ENCODE measurements at places on chromosomes 11 and 22.

DNA sequence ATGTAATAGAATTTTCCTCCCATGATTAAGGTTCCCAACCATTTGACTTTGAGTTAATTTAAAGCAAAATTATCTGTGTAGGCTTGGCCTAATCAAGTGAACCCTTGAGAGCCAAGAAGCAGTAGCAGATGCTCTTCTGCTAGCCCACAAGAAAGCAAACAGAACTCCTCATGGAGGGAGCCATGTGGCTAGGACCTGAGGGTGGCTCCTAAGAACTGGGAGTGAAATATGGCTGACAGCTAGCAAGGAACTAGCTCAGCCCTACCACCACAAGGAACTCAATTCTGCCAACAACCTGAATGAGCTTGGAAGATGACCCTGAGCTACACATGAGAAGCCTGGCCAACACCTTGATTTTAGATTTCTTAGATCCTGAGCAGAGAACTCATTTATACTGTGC, 167.7 kb downstream of the WNT11 start:
- no peak for DNase-seq

DNA sequence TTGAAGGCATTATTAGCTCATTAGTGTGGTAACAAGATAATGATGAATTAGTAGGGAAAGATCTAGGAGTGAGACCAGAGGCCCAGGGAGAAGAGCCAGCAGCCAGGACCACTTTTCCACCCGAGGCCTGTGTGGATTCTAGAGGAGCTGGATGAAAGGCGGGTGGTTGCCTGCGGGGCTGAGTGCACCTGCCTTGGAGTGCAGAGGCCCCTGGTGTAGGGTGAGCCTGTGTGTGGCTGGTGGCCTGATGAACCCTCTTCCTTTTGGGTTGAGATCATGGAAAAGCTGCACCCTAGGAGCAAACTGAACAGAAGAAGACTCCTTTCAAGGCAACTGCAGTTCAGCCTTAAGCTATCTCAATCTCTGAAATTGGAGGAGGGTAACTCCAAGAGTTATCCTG, 5.9 kb upstream of the TP53AIP1 start:
- DNase-seq = no peak

DNA sequence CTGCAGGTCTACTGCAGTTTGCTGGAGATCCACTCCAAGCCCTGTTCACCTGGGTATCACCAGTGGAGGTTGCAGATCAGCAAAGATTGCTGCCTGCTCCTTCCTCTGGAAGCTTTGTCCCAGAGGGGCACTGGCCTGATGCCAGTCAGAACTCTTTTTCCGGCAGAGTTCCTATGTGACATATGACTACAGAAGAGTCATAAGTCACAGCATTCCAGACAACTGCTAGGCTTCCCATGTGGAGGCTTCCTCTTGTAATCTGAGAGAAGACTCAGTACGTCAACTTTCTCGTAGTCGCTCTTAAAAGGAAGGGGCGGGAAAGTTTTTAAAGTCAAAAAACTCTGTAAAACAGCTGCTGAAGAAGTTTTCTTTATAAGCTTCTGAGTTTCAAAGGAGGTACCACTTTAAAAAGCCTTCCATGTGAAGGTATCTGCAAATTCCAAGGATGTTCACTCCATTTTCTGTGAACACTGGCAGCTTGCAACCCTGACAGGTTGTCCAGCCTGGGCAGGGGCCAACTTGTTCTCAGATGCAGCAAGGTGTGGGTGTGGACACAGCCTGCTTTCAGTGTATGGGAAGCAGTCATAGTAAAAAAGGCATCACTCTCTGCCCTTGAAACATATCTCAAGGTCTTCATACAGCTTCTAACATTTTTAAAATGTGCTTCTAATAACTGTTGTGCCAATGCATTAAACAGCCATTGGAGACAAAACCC, 97.8 kb downstream of the ME3 start:
- DNase-seq = no peak

DNA sequence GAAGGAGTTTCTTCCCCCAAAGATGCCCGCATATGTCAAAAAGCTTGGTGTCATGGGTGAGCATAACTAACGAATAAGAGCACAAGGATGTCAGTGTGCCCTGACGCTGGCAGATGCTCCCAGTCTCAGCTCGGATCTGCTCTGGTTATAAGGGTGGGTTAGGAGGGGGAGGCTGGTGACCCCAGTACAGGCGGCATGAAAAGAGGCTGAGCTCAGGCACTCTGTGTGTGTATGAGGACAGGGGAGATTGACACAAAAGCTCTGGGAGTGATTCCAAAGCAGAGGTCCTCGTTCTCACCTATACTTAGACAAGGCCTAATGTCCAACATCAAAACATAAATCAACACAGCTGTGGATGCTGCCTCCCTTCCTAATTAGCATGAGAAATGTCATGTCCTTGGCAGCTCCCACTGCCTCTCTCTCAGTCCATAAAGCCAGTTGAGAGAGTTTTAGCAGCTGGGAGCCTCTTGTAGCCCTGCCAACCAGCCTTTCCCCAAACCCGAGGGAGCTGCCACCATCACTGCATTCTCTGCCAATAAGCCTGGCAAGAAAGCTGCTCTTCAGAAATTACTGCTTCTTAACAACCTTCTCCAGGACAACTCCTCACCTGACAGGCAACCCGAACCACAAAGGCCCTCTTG, 59.8 kb downstream of the SC5D start:
- DNase-seq = no peak

DNA sequence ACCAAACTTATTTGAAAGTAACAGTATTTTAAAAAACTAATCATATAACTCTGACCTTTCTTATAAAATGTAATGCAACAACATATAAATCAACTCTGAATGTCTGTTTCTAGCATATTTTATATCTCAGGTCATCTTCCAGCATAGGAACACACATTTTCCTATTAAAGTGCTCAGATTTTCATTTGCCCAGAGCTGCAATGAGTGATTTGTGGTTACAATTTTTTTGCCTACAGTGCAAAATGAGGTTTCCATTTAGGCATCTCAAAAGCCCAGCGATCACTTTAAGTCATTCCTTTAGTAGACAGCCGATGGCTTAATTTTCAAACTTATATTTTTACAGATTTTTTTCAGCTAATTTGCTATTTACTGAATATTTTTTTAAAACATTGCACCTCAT, 1.0 kb downstream of the LYVE1 start:
- DNase-seq = no peak

- DNase-seq = no peak
Measured at GRCh38 chr11:62445314-62445740, 26.5 kb downstream of the SCGB1A1 start.

DNA sequence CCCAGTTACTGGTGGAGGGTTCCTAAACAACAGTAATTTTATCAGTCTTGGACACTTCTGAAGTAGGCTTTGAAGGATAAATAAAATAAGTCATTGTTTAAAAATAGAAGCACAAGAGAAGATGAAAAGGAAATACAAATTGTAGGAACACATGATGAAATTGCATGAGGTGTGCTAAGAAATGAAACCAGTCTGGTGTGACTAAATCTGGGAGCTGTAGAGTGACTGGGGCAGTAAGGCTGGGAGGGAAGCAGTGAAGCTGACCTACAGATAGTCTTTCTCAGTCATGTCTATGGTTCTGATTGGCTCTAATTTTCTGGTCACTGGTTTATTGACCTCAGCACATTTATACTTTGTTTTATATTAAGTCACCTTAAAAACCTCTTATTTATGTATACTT, 139.1 kb downstream of the SLC17A6 start:
- no peak for DNase-seq

- no peak for DNase-seq
Measured at GRCh38 chr22:40153192-40153591, 24.5 kb upstream of the TNRC6B start.

DNA sequence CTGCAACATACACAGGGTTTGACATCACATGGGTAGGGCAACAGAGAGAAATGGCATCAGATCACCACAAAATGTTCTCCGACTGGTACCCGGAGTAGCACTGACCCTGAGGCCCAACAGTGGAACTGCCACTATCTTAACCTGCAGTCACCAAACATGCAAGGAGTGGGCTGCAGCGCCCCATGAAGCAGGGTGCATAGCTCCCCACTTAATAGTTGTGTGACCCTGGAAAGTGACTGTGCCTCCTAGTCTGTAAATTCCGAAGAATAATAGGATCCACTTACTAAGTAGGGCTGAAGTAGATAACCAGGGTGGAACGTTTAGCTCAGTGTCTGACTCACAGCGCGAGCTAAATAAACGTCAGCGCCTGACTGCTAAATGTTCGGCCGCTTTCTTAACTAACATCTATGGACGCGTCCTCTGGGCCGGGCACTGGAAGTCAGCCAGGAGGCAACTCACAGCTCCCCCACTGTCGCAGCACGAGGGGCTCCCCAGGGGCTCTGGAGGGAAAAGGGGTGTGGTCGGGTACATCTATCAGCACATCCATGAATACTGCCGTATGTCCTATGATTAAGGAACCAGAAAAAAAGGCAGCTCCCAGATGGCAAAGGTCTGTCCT, 777 bp downstream of the LTO1 start:
- no peak for DNase-seq

DNA sequence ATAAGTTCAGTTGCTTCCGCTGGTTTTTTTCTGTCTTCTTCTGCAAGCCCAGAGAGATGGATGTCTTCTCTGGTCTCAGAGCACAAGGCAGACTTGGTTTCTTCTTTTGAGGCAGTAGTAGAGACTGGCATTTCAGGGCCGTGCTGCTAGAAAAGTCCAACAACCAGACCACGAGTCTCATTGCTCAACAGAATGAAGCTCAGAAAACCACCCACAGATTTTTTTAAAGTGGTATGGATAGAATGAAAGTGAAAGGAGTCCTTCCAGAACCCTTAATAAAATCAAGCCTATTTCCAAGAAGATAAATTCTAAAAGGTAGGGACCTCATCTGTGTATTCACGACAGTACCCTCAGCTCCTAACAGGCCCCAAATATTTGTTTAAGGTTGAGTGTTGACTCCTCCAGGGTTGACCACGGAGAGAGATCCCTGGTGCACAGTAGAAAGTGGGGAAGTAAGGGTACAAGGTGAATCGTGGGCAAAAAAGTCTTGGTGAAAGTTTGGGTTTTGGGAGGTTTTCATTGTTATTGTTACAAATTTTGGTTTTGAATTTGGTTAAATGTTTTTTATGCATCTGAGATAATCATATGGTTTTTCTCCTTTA, 43.6 kb upstream of the DDX6 start:
- DNase-seq = no peak

DNA sequence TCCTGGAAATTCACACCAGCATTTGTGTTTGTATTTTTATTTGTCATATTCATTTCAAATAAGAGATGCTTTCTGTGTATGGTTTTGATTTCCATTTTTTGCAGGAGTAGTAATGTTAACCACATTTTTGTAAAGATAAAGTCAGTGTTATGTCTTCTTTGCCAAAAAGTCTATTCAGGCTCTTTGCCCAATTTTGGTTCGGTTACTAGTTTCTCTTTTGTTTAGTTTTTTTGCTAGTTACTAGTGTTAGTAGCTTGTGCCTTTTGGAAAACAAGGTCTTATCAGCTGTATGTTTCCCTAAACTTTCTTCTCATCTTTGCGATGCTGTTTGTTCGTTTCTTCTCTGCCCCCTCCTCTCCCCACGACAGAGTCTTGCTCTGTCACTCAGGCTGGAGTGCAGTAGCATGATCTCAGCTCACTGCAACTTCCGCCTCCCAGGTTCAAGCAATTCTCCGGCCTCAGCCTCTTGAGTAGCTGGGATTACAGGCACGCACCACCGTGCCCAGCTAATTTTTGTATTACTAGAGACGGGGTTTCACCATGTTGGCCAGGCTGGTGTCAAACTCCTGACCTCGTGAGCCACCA, 112.3 kb upstream of the GRK3 start:
- DNase-seq = no peak

GRCh38 chr11:95821640-95822039, 31.3 kb downstream of the CEP57 start:
- no peak for DNase-seq

DNA sequence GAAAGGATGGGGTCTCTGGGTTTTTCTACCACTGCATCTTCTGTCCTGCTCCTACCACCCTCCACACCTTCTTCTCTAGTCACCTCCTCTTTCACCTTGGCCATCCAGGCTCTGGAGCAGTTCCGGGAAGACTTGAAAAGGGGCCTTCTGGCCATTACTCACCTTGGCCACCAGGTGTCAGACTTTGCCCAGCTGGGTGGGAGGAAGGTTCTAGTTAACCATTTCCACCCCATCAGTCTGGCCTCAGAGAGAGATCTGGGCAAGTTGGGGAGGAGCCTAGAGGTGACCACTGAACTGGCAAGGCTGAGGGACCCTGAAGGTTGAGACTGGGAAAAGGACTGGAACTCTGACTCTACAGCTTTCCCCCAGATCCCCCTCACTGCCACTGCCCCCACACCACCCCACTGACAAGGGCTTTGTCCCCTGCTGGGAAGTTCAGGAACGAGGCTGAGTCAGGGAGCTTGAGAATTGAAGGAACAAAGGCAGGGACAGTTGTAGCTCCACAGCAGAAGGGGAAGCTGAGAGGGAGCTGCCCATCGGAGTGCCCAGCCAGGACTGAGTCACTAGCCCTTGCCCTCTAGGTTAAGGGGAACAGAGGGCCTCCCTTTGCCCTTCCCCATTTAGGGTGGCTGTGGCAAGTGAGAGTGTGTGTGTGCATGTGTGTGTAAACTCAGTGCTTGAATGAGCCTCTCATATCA, 3.7 kb upstream of the POLD4 start:
- DNase-seq = peak; percentile 40

DNA sequence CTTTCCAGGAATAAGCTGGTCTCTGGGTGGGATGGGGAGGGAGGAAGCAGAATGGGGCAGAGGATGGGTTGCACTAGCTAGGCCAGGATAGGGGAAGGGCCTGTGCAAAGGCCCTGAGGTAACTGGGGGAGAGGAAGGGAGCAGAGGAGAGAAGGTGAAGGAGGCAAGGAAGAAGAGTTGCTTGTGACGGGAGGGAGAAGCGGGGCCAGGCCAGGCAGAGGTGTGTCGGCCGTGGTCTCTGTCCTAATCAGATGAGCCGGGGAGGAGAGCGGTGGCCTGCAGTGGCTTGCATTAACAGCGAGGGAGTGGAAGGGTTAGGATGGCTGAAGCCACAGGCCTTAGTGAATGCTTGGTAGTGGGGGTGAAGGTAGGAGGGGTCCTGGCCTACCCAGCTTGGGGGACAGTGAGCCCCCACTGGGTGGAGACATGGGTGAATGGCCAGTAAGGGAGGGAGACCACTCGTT, 6.0 kb upstream of the DERL3 start:
- no peak for DNase-seq

GRCh38 chr11:64369440-64370421, 10.8 kb downstream of the RPS6KA4 start:
- no peak for DNase-seq

- DNase-seq = no peak
Measured at GRCh38 chr11:72546866-72547265, 112.5 kb upstream of the CLPB start.

DNA sequence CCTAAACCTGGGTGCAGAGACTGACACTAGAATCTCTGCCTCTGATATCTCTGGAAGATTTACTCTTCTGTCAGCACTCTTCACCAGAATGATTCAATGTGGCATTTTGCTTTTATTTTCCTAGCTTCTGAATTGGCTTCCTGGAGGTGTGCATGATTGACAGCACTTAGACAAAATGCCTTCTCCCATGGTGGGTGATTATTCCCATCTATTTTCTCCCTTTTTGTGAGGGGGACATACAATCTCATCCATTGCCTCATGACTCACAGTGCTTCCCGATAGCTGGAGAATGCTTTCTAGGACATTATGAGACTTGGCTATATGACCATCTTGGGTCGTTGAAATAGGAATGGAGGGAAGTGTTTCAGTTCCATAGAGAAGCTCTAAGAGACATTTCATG, 4.0 kb upstream of the TRIM68 start:
- DNase-seq = no peak
